Left cardiac atrium (tissue), 4 donors: ENCODE measurements at places on chromosomes 12 and 14.

- peak; percentile 65 for DNase-seq
Observed at GRCh38 chr14:103518422-103519042, 4.1 kb downstream of the CKB start.

GRCh38 chr12:26770239-26771070, 62.5 kb downstream of the ITPR2 start:
- no peak for DNase-seq

DNA sequence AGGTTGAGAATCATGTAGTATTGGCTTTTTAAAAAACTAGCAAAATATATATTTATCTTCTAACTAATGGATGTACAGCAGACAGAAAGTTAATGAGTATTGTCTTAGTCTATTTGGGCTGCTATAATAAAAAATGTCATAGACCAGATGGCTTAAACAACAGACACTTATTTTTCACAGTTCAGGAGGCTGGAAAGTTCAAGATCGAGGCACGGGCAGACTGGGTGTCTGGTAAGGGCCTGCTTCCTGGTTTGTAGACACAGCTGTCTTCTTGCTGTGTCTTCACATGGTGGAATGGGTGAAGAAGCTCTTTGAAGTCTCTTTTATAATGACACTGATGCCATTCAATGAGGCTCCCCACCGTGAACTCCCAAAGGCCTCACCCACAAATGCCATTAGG, 70.1 kb upstream of the KRR1 start:
- DNase-seq: no peak

DNA sequence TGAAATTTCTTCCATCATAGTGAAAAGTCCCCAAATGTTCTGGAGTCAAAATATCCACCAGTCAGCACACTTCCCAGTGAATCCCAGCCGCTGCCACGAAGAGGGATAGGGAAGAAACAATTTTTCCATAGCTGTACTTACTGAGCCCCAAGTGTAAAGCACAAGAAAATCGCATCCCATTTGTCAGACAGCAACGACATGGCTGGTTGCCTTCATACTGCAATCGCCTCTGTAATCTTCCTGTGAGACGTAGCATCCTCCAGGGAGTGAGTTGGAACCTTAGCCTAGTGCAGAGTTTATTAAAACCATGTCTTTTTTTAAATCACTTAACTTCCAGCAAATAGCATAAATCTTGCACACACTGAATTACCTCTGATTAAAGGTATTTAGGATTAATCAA, 56.8 kb downstream of the GNG2 start:
- no peak for DNase-seq
